Peyer's patch (tissue), 4 donors: ENCODE measurements at places on chromosomes 3 and 15.

- DNase-seq: no peak
Measured at GRCh38 chr3:141955175-141955574, 78.7 kb downstream of the ATP1B3 start.

DNA sequence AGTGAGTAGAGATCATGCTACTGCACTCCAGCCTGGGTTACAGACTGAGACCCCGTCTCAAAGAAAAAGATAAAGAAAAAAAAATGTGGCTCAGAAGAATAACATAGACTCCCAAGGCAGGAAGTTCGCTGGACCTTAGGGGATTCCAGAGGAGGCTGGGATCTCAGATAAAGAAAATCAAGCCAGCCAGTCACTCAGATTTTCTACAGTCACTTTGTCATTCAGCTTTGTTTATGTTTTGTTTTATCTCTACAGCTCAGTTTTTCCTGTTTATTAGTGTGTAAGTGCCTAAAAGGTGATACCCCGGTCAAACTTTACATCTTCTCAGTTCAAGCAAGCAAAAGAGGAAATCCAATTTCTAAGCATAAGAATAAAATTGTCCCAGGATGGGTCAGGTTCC is 6.3 kb downstream of the TMEM202 start:
- DNase-seq: no peak

GRCh38 chr3:172332256-172333041 is 115.8 kb downstream of the GHSR start:
- peak; percentile 89 for DNase-seq

DNA sequence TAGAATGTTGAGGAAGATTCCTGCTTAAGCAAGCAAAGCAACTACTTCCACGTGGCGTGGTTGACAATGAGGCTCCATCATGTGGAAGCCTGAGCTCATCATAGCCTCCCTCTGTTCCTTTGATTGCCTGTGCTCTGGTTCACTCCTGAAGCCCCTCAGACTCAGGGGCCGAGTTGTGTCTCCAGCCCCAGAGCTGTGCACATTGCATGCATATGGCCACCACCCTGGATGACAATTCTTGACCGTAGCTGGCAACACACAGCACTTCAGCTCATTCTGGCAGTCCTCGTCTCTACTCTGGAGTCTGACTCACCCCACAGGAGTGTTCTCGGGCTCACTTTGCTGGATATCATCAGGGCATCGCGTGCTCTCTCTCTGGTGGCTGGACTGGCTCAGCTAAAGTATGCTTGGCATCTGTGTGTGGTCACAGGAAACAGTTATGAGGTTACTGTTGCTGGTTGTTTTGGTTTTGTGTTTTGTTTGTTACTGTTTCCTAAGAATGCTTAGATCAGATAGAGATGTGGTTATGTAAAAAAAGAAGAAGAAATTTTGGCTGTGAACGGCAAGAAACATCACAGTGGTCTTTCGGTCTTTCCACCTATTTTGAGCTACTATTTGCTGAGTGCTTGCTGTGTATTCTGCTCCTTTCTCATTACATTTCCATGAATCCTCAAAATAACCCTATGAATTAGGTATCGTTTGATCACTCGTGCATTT is 41.6 kb upstream of the MRPS22 start:
- DNase-seq: no peak

DNA sequence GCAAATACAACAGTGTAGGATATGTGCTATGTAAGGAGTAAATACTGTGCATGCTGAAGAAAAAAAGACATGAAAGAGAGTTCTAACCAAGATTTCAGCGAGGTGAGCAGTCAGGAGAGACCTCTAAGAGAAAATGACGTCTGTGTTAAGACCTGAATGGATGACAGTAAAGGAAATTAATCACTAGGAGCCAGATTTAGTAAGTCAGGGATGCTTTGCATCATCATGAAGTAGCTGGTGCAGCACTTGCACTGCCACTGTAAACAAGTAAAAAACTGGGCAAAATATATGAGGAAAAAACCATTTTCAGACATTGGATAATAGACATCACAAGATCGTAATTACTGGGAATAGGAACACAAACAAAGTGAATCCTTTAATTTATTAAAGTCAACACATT is 32.6 kb downstream of the RTP4 start:
- DNase-seq: no peak

DNA sequence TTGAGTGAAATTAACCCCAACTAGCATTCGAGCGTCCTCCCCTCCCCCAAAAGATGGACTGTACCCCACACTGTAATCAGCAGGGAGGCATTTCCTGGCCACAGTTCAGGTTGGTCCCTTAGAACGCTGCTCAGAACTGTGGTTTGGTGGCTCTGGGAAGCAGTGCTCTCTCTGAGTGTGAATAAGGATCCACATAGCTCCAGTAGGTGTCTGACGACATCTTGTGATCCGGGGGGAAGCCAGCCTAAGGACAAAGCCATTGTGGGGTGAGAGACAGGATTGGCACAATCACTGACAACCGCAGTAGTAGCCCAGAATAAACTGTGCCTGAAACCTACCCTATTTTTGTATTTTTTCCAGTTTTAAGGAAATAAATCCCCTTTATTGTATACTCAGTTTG is 125.3 kb downstream of the IGF1R start:
- no peak for DNase-seq

GRCh38 chr3:12963922-12964701 is 109.1 kb downstream of the IQSEC1 start:
- DNase-seq: no peak

- no peak for DNase-seq
Measured at GRCh38 chr15:53454843-53455721, 304.4 kb downstream of the WDR72 start.

- no peak for DNase-seq
Measured at GRCh38 chr3:41424543-41425300, 225.4 kb downstream of the CTNNB1 start.

DNA sequence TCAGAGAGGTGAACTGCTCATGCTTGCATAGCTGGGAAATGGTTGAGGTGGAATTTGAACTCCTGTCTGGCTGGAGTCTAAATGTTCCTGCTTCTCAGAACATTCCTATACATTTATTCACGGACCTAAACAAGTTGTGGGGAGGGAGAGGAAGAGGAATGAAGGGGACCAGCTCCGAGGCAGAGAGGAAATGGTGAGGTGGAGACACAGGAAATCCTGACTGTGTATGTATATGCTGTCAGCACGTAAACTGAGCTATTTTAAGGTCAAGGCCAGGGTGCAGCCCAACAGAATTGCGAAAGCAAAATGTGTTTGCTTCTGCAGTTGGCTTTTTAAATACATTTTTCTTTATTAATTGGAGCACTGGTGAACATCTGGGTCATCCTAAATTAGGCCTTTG is 74.1 kb upstream of the POMGNT2 start:
- DNase-seq: peak; percentile 51

DNA sequence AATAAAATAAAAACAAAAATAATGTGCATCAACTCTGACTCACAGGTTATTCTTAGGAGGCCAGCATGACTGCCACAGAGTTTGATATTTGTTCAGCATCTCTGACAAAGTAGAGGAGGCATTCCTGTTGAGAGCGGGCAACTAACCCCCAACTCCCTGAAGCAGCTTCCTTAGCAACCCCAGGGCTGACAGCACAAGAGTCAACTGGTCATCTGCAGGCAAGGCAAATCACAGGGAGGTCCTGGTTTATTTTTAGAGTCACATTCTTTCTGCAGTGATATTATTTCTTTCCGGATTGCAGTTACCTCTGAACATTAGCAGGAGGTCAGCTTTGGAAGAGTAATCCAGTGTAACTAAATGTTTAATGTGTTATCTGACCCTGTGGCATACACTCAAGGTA is 273.0 kb downstream of the PLCL2 start:
- DNase-seq: no peak

DNA sequence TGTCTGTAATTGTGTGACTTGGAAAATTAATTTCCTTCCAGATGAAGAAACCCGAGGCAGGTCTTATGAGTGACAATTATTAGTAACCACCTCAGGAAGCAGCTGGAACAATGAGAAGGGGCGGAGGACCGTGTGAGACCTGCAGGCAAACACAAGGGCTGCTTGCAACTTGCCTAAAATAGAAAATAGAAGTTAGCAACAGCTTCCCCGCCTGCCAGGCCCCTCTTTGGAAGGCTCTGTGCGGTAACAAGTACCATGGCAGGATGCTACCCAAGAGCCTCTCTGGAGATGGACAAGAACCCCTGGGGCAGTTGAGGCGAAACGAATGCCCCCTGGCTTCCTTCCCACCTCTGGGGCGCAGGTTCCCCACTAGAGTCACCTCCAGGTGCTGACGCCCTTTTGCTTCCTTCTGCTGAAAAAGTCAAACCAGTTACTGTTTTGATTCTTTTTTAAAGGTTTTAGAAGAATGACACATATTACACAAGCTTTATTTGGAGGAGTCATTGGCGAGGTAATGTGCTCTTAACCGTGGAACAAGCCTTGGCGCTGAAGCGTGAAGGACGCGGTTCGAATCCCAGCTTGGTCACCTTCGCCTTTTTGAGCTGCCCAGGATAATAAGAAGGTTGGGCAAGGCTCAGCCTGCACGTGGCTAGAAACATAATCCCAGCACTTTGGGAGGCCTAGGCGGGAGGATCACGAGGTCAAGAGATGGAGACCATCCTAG is 47.0 kb upstream of the SYNM start:
- no peak for DNase-seq

DNA sequence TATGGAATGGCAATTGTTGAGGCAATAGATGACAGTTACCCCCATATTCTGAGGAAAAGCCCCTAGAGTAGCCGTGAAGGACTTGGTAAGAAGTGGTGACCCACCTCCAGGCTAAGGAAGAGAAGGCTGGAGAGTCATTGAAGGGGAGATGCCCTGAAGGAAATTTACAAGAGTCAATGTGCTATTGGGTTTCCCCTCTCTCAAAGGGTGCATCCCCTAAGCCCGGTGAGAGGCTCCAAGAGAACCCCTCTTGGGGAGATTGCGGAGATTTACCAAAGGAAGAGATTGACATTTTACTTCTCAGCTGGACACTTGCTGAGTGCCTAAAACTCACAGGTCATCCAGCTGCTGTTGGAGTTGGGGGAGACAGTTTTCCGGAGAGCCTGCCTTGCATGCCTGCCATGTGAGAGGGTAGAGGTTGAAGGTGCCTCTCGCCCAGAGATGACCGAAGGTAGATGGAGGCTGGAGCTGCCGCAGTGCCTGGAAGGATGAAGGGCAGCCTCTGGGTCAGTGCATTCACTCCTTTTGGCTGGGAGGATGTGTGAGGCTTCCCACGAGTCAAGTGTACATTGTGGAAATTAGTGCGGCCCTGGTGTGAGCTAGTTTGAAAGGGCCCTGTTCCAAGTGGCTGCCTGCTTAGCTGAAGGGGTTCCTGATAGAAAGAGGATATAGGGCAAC is 30.7 kb downstream of the MESD start:
- no peak for DNase-seq

DNA sequence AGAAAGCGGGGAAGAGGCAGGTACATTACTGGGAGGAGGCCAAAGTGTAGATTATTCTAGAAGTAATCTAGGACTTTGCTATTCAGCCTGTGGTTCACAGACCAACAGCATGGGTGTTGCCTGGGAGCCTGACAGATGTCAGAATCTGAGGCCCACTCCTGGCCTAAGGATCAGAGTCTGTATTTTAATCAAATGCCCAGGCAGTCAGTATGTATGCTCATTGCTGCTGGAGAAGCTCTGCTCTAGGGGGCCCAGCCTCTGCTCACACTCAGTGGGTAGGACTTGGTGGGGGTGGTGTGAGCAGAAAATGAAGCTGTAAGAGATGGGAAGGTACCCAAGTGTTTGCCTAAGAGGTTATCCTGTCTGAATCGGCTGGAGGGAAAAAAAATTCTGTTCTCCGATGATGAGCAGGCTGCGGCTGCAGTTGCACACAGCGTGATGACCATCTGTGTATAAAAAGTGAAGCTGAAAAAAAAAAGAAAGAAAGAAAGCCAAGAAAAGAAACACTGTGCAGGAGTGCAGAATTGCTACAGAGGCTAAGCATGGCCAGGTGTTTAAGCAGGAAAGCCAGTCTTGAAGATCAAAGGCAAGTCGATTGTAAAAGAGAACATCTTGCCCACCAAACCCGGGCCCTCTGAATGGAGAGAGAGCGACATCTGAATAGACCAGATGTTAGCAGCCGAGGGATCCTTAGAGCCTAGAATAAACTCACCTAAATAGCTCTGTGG is 65.2 kb downstream of the EIF4E3 start:
- DNase-seq: no peak

DNA sequence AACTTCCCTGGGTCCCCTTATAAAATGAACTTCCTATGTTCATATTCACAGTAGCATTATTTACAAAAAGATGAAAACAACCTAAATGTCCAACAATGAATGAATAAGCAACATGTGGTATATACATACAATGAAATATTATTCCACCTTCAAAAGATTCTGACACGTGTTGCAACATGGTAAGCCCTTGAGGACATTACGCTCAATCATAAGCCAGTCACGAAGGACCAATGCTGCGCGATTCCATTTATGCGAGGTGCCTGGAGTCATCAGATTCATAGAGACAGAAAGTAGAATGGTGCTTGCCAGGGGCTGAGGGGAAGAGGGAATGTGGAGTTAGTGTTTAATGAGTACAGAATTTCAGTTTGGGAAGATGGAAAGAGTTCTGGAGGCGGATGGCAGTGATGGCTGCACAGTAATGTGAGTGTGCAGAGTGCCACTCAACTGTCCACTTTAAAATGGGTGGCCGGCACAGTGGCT is 88.8 kb upstream of the ALDH1A3 start:
- DNase-seq: no peak

DNA sequence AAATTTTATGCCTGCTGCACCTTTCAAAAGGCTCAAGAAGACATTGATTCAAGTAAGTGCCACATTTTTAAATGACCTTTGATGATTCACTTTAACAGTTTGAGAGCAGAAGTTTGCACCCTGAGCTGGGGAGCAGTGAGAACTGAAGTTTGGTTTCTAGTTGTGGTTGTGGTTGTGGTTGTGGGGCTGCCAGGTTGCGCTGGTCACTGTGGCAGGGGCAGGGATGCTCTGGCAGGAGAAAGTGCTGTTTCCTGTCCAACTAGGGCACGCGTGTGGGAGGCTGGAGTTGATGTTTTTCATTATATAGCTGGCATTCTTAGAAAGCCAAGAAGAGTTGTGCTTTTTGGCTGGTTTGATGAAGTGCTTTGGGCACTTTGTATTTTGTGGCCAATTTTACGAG is 339.7 kb upstream of the NR2F2 start:
- no peak for DNase-seq

DNA sequence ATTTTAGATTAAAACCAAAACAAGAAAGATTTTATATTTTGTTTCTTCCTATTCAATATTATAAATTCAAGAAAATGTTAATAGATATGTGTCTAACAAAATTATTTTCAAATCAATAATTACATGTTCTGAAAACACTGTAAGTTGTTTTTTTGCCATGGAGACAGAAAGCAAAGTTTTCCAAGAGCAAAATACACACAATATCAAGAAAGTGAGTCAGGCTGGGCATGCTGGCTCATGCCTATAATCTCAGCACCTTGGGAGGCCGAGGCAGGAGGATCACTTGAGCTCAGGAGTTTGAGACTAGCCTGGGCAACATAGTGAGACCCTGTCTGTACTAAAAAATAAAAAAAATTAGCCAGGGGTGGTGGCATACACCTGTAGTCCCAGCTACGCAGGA is 71.7 kb downstream of the TTC23 start:
- no peak for DNase-seq
